Sigmoid colon (tissue), 7 donors: ENCODE measurements at places on chromosomes 1 and 21. TPM values are rescaled to one million over a fixed set of nuclear protein-coding genes. Genes with fewer than 3 reads are reported as not detected.

The HRNR gene
- polyA plus RNA-seq = not detected

The PLA2G2A gene
- polyA plus RNA-seq = 80.7 TPM

The NTRK1 gene
- polyA plus RNA-seq = 0.60 TPM

The TRIM63 gene
- 0.35 TPM for polyA plus RNA-seq

The ORC1 gene
- polyA plus RNA-seq = 1.2 TPM

The PTGFR gene
- polyA plus RNA-seq = 0.23 TPM

The CZIB gene
- 49.4 TPM for polyA plus RNA-seq

The OR2T29 gene
- not detected for polyA plus RNA-seq

The TIAM1 gene
- 4.5 TPM for polyA plus RNA-seq

The OLIG1 gene
- polyA plus RNA-seq = not detected

The VCAM1 gene
- polyA plus RNA-seq = 1.8 TPM

The CTSS gene
- polyA plus RNA-seq = 264 TPM
